ENCODE measurements at places on chromosomes 2 and 18.

DNA sequence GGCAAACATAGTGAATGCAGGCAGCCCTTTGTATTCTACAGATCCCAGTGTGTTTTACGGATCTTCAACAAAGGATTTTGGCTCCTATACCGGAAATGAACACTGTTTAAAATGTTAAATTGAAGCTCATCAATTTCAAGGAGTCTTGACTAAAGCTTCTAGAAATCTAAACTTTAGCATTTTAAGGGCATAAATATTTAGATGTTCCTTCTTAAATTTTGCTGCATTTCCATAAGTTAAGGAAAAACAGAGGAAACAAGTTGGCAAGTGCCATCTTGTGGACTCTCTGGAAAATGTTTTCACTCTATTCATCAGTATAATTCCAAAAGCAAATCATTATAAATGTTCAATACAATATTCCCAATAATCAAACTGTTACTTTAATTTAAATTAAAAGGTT lies 19.6 kb downstream of the CHN1 start:
- no peak for DNase-seq

DNA sequence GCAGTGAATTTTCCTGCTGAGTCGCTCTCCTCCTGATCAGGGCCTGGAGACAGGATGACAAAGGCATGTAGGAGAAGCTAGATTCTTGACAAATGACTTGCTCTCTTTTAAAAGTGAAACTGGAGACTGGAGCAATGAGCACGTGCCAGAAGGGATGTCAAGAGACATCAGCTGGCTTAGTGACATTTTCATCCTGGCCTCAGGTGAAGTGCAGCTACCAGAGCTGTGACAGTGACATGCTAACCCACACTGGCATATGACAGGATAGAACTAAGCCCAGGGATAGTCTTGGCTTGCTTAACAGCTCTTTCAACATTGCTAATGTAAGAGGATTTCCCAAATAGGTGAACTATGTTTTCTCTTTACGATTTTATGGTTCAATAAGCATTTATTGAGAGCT lies 757.5 kb upstream of the DDX18 start:
- DNase-seq = no peak

- DNase-seq = no peak
These were observed 97.2 kb downstream of the AGPS start for GRCh38 chr2:177489719-177490301.

- no peak for DNase-seq
These were observed 205.5 kb upstream of the SESTD1 start for GRCh38 chr2:179470089-179470488.

DNA sequence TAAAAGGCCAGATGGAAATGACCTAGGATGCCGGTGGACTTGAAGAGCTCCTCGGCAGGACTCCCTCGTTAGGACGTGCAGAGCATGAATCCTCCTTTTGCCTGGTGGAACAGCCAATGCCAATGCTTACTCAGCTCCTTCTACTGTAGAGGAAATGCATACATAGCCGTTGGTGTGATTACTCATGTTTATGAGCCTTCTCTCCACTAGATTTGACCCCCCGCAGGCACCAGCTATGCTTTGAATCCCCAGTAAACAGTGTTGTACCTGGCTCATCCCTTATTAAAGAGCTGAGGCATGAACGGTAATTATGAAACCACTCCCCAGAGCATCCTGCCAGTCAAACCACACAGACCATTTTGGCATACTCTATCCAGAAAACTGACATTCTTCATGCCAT lies 172.8 kb downstream of the ANTXR1 start:
- DNase-seq = no peak

DNA sequence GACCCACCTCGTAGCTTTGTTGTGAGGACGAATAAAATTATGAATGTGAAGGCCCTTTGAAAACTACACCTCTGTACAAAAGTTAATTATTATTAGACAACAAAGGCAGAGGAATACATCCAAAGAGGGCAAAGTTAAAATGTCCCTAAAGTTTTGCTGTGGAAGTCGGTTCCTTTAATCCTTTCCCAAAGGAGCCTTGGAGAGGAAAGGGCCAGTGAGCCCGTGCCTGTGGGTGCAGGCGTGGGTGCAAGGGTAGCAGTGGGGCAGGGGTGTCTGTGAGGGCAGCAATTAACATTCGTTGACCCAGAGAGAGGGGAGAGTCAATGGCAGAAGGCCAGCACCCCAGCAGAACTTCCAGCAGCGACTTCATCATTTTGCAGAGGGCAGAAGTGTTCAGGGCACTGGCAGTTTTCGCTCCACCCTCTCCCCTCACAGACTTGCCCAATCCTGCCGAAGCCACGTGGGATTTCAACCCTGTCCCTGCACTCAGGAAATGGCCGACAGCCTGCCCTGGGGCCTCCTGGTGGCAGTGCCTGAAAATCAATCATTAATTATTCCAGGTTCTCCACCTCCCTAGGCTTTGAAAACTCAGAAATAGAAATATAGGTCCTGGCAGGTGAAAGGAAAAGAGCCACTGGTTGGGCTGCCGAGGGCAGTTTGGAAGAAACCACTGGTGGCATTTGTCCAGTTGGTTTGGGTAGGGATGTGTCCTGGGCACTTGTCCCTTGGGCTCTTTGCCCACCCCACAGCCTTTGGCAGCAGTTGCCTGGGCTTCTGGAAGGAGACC lies 4.2 kb upstream of the PAX8 start:
- no peak for DNase-seq

- DNase-seq = no peak
These were observed 11.4 kb downstream of the WDSUB1 start for GRCh38 chr2:159275111-159275510.

- no peak for DNase-seq
These were observed at the start of gene SCN2A for GRCh38 chr2:165239230-165239629. Gene SCN2A, plus strand, starts transcription at chr2:165239414. Its CDS starts 56,410 bp downstream, at chr2:165295824.

All from activated T-helper 1 cell treated with anti-CD3 and anti-CD28 coated beads, Interleukin-12 subunit alpha, Interleukin-12 subunit beta, Interleukin-2, Interleukin-4 antibody, amounts not matched to agents 30 ng/mL and 10 ng/mL and 1 ng/mL, durations not matched to agents 14 hours and 24 hours and 36 hours (primary cell).